Stimulated activated naive CD8-positive, alpha-beta T cell treated with anti-CD3 and anti-CD28 coated beads, Interleukin-15, Interleukin-2, amounts not matched to agents 100 U/mL and 50 U/mL, for 24 hours (primary cell): ENCODE measurements at places on chromosomes 2 and 18.

DNA sequence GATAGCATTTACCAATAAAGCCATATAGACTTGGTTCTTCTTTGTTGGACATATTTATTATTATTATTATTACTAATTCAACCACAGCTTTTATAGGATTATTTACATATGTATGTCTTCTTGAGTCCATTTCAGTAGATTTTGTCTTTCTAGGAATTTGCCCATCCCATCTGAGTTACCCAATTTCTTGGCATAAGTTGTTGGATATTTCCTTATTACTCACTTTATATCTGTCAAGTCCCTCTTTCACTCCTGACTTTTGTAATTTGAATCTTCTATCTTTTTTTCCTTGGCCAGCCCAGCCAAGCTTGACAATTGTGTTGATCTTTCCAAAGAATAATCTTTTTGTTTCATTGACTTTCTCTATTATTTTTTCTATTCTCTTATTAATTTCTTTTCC lies 543.7 kb downstream of the SUCLG1 start:
- DNase-seq: no peak

GRCh38 chr2:168375195-168375798 lies 80.8 kb upstream of the CERS6 start:
- DNase-seq: no peak

DNA sequence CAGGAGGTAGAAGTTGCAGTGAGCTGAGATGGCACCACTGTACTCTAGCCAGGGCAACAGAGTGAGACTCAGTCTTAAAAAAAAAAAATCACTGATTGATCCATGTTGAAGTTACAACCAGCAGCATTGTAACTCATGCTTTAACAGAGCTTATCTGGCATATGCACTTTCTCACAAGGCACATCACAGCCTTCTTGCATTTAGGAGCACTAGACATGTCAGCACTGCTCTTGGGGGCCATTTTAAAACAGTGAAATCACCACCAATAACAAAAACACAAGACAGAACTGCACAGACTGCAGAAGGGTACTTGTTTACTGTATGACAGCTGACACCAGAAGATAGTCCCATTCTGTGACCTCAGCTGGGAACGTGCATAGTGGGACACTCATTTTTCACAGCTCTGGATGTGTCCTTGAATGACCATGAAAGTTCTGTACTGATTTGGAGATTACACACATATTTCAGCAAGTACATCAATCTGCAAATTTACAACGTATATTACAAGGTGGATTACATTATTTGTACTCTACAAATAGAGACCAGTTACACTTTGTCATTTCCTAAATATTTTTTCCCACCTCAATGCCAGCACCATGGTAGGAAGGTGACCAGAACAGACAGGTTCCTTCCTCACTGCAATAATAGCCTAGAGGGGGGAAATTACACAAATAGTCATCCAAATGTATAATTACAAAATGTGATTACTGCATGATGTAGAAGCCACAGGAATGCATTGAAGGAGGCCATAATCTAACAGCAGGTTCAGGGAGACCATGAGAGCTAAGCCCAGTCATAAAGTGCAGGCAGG lies 35.1 kb downstream of the CCBE1 start:
- no peak for DNase-seq

GRCh38 chr2:122206101-122206500 lies 450.6 kb downstream of the TSN start:
- no peak for DNase-seq

DNA sequence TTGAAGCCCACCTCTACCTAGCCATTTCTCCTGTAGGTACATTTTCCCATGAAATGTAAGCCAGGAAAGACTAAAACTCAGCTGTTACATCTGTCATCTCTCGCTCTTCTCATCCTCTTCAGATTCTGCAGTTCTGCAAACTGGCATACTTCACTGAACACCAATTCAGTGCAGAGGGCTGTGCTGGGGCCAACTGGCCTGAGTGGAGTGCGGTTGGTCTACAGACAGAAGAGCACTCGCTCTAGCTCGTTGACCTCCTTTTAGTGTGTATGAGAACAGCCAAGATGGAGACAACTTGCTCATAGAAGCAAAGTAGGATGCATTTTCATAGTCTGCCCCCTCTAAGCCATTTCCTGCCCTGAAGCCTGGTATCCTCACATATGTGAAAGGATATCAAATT lies 862.6 kb downstream of the BCL11A start:
- DNase-seq: no peak
